ENCODE measurements at places on chromosomes 5 and 9.

DNA sequence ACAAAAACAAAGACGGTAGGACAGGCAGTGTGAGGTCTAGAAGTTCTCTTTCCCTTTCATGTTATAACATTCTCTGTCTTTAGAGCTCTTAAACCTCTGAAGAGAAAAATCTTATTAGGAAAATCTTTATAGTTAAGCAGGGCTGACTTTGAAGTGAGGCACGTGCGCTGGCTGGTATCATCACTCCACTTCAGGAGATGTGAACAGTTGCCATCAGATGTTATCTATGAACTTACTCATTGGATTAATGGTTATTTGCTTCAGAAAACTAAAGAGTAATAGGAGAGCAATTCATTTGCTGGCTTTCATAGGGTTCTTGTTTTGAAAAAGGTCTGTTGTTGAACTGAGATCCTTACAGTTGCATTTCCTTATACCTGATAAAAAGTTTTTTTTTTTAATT lies 25.7 kb downstream of the LRRTM2 start:
- DNase-seq, result no peak

- DNase-seq, result no peak
Observed at GRCh38 chr5:159508344-159508743, 178.1 kb upstream of the IL12B start.

GRCh38 chr5:137960141-137960540 lies 70.9 kb downstream of the PKD2L2 start:
- DNase-seq, result no peak

- DNase-seq, result no peak
Observed at GRCh38 chr5:39578887-39579497, 154.2 kb upstream of the DAB2 start.

- DNase-seq, result no peak
Observed at GRCh38 chr9:31519011-31519410, 865.4 kb upstream of the ACO1 start.

- no peak for DNase-seq
Observed at GRCh38 chr5:34480810-34481528, 175.2 kb upstream of the RAI14 start.

- no peak for DNase-seq
Observed at GRCh38 chr5:92748072-92748676, 832.8 kb downstream of the NR2F1-AS1 start.

DNA sequence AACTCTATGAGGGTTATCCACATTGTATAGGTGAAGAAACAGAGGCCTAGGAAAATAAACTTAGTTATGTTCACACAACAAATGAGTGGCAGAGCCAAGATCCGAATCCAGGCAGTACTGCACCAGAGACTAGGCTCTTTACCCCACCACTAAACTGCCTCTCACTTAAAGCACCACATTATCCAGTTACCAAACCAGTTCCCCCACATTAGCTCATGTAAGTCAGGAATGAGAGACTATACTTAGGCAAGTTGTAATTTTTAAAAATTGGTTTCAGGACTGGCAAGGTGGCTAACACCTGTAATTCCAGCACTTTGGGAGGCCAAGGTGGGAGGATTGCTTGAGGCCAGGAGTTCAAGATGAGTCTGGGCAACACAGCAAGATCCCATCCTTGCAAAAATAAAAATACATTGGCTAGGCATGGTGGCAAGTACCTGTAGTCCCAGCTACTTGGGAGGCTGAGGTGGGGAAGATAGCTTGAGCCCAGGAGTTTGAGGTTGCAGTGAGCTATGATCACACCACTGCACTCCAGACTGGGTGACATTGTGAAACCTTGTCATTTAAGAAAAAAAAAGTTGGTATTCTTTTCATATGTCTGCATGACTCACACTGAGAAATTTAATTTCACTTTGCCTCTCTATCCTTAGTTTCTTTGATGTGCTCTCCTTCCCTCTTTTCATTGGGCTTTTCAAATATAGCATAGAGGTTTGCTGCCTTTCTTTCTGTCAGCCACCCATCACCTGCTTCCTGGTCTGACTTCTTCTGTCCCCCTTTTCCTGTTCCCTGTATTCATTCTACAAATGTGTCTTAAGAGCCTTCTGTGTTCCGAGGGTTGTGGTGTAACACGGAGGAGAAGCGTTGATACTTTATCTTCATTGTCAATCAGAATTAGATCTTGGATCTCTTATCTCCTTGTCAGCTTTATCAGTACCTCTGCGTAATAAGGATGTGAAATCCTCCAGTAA lies 64.7 kb downstream of the ERMP1 start:
- DNase-seq, result no peak

GRCh38 chr5:180305481-180305880 lies 13.6 kb upstream of the MAPK9 start:
- DNase-seq, result no peak

DNA sequence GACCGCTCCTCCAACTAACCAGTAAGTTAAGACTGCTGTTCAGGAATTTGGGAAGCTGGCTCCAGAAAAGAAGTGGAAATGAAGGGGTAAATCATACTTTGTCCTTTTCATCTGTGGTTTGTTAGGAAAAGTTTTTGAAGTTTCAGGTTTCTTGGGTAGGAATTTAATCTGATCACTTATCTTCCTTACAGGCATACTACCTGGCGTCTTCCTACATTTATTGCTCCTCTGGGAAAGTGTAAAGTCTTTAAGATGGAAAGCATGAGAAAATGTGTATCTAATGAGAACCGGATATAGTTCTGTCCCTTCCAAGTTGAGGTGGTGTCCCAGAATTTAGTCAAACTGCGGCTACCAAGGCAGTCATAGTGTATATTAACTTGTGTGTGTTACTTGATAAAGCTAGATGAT lies 1.3 kb downstream of the RASA1 start:
- DNase-seq, result no peak

- no peak for DNase-seq
Observed at GRCh38 chr5:158979749-158980521, 119.8 kb downstream of the EBF1 start.

Measured in esophagus squamous epithelium (tissue), 5 donors.